ENCODE measurements at places on chromosomes 13 and 19.

- DNase-seq: no peak
Measured at GRCh38 chr19:29001597-29002245, 211.2 kb downstream of the UQCRFS1 start.

- no peak for DNase-seq
Measured at GRCh38 chr19:36051637-36052036, 2.4 kb downstream of the THAP8 start.

DNA sequence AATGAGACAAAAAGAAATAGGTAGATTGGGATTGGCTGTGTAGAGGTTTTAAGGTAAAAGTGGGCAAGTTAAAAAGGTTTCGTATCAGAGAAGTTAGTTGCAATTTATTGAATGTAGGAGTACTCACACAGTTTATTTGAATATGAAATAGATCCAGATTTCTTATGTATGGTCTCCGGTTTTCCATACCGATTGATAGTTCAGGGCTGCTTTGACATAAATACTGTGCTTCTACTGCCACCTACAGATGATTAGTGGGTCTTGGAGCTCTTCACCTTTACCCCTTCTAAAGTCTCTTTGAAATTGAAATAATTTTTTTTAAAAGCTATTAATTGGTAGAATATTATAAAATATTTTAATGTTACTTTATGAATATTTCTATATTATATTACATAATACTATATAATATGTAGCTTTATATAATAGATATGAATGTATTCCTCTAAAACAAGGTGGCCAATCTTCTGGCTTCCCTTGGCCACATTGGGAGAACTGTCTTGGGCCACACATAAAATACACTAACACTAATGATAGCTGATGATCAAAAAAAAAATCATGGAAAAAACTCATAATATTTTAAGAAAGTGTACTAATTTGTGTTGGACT lies 7.7 kb upstream of the GPR18 start:
- no peak for DNase-seq

DNA sequence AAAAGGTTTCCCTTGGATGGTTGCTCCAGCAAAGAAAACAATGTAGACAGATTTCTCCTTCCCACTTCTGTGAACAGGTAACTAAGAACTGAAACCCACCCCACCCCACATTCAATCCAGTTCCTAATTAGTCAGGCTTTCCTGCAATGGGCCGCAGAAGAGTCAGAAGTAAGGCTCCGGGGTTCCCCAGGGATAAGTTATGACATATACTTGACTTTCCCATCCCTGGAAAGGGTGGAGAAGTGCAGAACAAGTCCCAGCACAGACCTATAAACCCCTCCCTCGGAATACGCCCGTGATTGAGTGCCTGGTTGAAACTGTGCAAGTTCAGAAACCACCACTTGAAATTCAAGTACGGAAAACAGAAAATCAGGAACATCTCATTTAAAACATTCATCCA lies 24.9 kb downstream of the RCBTB2 start:
- no peak for DNase-seq

DNA sequence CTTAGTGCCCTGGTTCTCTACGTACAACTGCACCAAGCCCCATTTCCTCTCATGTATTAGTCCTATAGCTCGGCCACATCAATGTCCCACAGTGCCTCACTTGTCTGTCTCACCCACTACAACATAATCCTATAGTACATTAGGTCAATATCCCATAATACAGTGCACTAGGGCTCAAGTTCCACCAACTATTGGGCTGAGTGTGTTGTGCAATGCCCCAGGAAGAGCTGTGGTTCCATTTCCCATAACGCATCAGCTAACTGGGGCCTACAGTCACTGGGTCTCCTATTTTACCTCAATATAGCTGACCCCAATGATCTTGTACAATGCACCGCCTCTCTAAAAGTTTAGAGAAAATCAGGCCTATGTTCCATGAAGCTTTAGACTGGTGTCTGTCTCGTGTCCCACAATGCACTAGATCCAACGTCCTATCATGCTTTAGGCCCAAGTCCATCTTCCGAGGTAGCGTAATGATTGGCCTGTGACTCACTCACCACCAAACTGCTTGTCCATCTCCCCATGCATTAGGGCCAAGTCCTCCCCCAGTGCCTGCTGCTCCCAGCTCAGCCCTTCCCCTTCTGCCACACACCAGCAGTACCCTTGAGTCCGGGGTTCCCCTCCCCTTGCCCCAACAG lies 21.8 kb downstream of the TSKS start:
- no peak for DNase-seq

GRCh38 chr19:29712744-29713516 lies 2.1 kb downstream of the C19orf12 start:
- DNase-seq: no peak

GRCh38 chr19:14511229-14511593 lies 7.0 kb downstream of the DNAJB1 start:
- no peak for DNase-seq

GRCh38 chr13:43564952-43565351 lies 221.8 kb downstream of the ENOX1 start:
- no peak for DNase-seq

DNA sequence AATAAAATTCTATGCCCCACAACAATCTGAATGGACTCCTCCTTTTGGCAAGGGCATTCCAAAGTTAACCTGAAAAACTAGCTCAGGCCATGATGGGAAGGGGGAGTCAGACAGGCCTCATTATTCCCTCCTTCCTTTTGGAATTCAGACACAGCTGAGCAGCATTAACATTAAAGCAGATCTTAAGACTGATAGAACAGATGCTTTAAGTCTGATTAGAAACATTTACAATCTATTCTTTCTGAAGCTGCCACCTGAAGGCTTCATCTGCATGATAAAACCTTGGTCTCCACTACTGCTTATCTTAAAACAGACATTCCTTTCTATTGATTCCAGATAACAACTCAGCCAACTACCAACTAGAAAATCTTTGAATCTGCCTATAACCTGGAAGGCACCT lies 98.9 kb downstream of the UGGT2 start:
- DNase-seq: no peak

DNA sequence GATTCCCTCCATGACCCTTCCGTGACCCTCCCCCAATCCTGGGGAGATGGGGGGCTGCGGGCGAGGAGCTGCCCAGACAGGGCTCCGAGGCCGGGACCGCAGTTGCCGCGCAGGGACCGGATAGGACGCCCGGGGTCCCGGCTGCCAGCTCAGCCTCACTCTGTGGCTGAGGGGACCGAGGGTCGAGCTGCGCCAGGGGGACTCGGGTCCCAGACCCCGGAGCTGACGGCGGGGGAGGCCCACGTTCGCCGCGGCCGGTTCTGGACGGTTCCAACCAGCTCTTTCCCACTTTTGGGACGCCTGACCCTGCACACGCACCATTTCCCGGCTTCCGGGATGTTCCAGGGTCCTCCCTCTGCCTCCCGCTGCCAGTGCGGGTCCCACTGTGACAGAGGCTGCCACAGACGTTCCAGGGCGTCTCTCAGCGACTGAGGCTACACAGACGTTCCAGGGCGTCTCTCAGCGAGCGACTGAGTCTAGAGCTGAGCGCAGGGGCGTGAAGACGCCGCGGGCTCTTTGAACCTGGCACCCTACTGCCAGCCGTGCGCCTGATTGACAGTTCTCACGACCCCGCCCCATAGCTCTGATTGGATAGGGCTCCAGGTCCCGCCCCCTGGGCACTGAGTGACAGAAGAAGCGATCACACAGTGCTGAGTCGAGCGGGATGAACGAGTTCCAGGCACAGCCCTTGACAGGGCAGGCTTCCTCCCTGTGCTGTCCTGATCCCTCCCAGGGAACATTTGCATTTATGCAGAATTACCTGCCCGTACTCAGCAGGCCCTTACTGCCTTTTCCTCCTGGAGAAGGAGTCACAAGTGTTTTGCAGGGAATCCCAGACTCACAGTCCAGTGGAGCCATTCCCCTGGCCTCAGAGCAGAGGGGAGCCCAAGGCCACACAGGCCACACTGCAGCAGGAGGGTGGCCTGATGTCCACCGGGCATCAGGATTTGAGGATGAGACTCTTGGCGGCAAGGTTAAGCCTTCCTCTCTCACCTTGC lies at the start of gene ZNF563:
Gene ZNF563, minus strand, starts transcription at position 472 of the 998 bp plus-strand sequence. Its CDS starts 151 bp downstream, at position 321.
- DNase-seq: peak; percentile 75

GRCh38 chr19:53878776-53879139 lies 3.2 kb upstream of the PRKCG start:
- no peak for DNase-seq

DNA sequence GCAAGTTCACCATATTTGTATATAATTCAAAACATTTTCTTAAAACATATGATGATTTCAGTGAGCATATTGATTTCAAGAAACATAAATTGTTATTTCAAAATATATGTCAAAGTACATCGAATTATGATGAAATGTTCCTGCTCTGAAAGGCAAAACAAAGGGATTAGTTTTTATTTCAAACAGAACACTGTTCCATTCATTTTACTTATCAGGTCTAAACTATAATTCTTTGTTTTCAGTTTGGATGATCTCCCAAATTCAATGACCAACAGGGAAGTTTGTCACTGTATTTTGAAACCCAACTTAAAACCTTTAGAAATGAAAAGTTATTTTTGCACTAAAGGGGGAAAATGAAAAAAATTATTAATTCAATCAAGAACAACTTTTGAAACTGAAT lies 610.2 kb downstream of the SLITRK1 start:
- DNase-seq: no peak

DNA sequence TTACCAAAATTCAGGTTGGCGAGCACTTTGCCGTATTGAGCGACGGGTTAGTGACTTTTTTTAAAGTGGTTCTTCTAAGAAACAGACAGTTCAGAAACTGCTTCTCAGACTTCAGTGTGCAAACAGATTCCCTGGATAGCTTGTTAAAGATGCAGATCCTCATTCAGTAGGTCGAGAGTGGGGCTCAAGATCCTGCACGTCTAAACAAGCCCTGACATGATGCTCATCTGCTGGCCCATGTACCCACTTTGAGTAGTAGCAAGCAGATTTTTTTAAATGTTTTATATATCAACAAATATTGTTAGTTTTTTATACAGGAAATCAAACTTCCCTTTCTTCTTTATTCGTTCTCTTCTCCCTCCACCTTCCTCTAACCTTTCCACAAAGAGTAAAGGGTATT lies 7.3 kb downstream of the METTL21C start:
- DNase-seq: no peak

DNA sequence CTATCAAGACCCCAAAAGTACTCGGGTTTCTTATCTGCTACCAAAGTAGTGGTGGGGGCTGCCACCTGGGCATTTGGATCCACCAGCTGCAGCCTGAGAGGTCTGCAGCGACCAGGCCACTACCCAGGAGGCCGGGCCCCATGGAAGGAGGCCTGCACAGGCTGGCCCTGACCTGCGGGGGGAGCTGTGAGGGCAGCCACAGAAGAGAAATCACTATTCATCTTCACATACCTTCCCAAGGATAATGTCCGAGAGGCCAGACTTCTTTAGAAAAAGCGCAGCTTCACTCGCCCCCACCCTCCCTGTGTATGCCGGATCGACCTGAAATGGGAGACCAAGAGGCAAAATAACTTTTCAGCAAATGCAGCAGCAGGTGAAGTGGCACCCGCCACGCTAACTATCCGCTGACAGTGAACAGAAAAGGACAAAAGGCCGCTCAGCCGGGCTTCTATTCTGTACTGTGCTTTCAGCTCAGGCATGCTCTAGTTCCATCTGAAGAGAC lies 30.1 kb downstream of the EPS15L1 start:
- no peak for DNase-seq

- no peak for DNase-seq
Measured at GRCh38 chr13:29573190-29573589, 22.3 kb downstream of the SLC7A1 start.

GRCh38 chr19:4636151-4636717 lies 3.1 kb upstream of the TNFAIP8L1 start:
- DNase-seq: no peak

DNA sequence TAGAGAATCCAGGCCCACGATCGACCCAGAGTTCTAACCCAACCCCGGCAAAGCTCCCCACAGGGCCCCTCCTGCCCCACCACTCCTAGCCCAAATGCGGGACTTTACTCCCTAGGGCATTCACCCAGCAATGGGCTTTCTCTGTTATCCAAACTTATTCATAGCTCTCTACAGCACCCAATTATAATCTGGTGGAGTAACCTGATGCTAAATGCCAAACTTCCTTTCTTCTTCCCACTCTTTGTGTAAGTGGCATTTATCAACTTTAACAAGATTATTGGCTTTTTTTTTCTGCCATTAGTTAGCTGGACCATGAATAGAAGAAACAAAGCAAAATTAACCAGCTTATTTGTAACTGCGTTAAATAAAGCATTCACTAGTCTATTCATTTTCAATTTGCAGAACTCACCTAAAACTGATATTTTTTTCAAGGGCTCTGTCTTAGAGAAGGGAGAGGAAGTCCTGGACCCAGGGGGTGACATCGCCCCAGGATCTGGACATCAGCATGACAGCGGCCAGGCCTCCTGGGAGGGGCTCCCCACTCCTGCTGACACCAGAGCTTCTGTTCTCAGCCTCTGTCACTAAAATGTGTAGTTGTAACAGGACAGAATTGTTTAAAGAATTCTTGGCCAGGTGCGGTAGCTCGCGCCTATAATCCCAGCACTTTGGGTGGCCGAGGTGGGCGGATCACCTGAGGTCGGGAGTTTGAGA lies 1.5 kb downstream of the FAM124A start:
- DNase-seq: no peak

Data from fibroblast of skin of left biceps (primary cell).